ENCODE measurements at places on chromosomes 5 and 9. TPM values are rescaled to one million over a fixed set of nuclear protein-coding genes. Genes with fewer than 3 reads are reported as not detected.

HTR4 gene
- not detected for total RNA-seq

PCDHGA11 gene
- not detected for total RNA-seq

SPINK7 gene
- not detected for total RNA-seq

INIP gene
- 43.7 TPM for total RNA-seq

STPG3 gene
- not detected for total RNA-seq

GPX8 gene
- 155 TPM for total RNA-seq

ARHGAP26 gene
- total RNA-seq = 5.5 TPM

MTREX gene
- 95.2 TPM for total RNA-seq

TMOD1 gene
- total RNA-seq = 2.4 TPM

DNA sequence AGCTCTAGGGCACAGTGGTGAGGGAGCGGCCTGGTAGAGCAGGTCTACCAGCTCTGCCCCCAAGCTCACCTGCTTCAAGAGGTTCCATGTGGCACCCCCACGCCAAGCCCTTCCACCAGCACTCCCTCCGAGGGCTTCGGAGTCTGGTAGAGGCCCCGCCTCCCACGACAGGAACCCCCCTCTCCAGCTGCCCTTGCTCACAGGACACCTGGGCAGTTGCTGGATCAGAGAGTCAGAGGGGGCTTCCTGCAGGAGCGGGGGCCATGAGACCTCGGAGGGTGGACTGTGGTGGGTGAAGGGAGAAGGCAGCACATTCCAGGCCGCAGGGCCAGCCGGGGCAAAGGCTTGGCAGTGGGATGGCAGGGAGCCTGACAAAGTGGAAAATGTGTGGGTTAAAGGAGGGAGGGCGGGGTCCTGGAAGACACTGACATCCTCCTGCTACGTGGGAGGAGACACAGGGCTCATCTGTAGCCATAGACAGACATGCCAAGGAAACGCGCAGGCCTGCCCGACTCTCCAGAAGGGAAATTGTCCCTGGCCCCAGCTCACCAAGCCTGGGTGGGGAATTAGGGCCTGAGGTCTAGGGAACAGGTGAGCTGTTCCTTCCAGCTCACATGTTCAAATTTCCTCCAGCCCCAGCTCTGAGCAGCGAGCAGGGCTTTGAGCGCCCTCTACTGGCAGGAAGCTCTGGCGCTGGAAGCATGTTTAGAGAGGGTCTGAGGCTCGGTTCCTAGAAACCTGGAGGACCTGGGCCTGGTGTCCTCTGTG lies 74.2 kb downstream of the NTNG2 start:
- peak; percentile 68 for DNase-seq

DNA sequence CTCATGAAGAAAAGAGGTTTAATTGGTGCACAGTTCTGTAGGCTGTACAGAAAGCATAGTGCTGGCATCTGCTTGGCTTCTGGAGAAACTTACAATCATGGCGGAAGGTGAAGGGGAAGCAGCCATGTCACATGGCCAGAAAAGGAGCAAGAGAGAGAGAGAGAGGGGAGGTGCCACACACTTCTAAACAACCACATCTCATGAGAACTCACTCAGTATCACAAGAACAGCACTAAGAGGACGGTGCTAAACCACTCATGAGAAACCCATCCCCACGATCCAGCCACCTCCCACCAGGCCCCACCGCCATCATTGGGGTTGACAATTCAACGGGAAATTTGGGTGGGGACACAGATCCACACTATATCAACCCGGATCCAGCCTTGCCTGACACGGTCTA lies 28.8 kb upstream of the IER5L start:
- DNase-seq = no peak

DNA sequence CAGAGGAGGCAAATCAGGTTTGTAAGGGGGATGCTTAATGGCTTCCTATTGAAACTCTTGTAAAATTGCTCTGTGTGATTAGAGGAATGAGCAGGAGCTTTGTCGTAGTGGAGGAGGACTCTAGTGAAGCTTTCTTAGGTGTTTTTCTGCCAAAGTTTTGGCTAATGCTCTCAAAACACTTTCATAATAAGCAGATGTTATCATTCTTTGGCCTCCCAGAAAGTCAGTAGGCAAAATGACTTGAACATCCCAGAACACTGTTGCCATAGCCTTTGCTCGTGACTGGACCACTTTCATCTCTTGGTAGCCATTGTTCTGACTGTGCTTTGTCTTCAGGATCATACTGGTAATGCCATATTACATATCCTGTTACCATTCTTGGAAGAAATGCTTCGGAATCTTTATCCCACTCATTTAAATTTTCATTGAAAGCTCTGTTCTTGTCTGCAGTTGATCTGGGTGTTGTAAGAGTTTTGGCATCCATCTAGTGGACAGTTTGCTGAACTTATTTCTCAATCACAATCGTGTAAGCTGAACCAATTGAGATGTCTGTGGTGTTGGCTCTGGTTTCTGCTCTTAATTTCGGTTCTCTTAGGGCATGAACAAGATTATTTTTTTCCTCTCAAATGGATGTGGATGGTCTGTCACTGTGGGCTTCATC lies 187.6 kb downstream of the COMMD10 start:
- DNase-seq = peak; percentile 11

GRCh38 chr5:124755565-124755964 lies 9.1 kb upstream of the ZNF608 start:
- DNase-seq = peak; percentile 77

GRCh38 chr5:150788977-150789376 lies 10.4 kb downstream of the SMIM3 start:
- DNase-seq = peak; percentile 12

DNA sequence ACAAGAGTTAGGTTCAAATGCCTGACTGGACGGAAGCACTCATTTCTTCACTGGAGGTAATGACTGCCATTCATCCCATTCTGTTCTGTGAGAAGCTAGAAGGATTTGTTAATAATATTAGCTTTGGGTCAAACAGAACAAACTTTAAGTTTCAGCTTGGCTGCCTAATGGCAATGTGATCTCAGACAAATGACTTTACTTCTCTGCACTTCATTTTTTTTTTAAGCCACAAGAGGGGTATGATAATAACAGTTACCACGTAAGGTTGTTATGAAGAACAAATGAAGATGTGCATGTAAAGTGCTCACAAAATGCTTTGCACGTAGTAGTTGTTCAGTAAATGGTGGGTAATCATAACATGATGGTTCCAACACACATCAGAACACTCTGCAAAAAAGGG lies 199.4 kb downstream of the PAPPA start:
- no peak for DNase-seq

- no peak for DNase-seq
Measured at GRCh38 chr5:135835766-135836165, 1.3 kb downstream of the SLC25A48 start.

- peak; percentile 93 for DNase-seq
Measured at GRCh38 chr9:130138171-130138653, 34.0 kb upstream of the NCS1 start.

- peak; percentile 91 for DNase-seq
Measured at GRCh38 chr5:168366116-168366515, 74.7 kb downstream of the WWC1 start.

GRCh38 chr5:11013793-11014192 lies 252.8 kb upstream of the DAP start:
- DNase-seq = no peak

DNA sequence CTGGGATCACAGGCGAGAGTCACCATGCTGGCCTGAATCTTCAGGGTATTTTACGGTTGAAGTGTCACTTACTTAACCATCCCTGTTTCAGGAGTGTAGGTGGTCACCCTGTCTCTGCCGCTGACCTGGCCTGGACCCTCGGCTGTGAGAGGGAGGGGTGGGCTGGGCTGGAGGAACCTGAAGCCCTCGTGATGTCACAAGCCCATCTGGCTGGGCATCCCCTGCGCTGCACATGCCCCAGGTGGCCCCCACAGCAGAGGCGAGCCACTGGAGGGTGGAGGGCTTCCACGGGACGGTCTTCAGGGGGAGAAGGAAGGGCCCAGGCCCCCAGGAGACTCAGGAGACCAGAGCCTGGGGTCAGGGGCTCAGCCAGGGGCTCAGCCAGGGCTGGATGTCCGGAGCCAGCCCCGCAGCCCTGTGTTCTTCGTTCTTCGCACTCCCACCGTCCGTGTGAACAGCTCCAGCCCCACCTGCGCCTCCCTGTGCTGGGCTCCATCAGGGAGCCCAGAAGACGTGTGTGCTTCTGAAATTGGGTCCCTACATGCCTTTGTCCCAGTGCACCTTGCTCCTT lies 7.6 kb upstream of the AHRR start:
- DNase-seq = no peak

GRCh38 chr5:144370273-144370672 lies 199.6 kb downstream of the KCTD16 start:
- DNase-seq = no peak

DNA sequence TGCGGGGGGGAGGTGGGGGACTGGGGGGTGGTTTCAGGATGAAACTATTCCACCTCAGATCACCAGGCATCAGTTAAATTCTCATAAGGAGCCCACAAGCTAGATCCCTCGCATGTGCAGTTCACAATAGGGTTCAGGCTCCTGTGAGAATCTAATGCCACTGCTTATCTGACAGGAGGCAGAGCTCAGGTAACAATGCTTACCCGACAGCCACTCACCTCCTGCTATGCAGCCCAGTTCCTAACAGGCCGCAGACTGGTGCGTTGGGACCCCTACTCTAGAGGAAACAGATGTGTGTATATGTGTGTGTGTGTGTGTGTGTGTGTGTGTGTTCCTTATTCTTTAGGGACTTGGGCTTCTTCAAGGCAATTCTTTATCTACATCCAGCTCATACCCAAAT lies 352.3 kb upstream of the CCNH start:
- DNase-seq = no peak

All from M059J (cell line).